ENCODE measurements at places on chromosomes 4 and X. TPM values are rescaled to one million over a fixed set of nuclear protein-coding genes. Genes with fewer than 3 reads are reported as not detected.

The CDX4 gene
- total RNA-seq = not detected

The VCX3B gene
- total RNA-seq = not detected

DNA sequence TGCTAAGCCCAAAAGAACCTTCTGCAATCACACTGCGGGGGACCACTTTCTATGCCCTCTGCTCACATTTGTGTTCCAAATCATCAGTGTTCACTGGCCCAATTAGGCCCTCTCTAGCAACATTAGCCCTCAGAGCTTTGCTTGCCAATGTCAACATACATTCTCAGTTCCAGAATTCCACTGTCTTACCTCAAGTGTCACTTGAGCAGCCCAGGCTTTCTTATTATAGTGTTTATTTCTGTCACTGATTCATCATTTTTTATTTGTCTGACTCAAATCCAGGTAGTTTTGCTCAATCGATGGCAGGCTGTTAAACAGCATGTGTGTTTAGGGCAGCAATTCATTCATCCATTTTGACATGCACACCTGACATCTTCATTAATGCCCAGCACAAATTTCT lies 291.2 kb downstream of the TEX13A start:
- DNase-seq = no peak

The DKK2 gene
- 107 TPM for total RNA-seq

The ITIH6 gene
- total RNA-seq = 0.08 TPM

GRCh38 chrX:9221781-9222180 lies 187.9 kb upstream of the FAM9B start:
- DNase-seq = no peak

- DNase-seq = no peak
Measured at GRCh38 chr4:76584241-76585152, 149.5 kb downstream of the SHROOM3 start.

The TREX2 gene
- total RNA-seq = 1.6 TPM

The ARHGEF6 gene
- 12.2 TPM for total RNA-seq

GRCh38 chr4:7625071-7625470 lies 190.3 kb upstream of the PSAPL1 start:
- no peak for DNase-seq

DNA sequence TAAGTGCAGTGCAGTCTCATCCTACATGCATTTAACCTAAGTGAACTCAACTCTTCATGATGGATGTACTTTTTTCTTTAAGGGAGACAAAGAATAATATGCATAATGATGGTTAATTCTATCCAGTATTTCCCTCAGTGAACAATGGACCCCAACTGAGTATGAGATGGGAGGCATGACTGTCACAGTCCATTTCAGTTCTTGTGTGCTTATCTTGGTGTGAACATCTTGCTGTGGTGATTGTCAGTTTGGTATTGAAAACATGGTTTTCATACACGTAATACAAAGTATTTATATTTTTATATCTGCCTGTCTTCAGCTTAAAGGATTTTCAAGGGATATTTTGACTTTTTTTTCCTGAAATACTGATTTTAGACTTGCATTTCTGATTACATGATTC lies 72.0 kb upstream of the NDUFC1 start:
- DNase-seq = no peak

DNA sequence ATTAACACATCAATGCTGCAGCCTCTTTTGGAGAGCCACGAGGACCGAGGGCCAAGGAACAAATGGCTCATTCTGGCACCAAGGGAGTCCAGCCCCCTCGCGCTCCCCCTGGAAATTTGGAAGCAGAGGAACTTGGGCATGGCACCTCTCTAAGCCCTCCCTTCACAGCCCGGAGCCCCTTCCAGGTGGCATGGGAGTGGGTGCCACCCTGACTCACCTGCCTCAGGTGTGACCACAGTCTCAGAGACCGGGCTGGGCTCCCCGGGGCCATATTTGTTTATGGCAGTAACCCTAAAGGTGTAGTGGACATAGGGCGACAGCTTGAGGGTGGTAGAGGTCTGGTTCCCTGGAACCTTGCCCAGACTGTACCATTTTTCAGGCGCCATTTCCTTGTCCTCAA lies 18.8 kb downstream of the L1CAM start:
- no peak for DNase-seq

GRCh38 chrX:127708155-127708554 lies 344.0 kb downstream of the ACTRT1 start:
- no peak for DNase-seq

DNA sequence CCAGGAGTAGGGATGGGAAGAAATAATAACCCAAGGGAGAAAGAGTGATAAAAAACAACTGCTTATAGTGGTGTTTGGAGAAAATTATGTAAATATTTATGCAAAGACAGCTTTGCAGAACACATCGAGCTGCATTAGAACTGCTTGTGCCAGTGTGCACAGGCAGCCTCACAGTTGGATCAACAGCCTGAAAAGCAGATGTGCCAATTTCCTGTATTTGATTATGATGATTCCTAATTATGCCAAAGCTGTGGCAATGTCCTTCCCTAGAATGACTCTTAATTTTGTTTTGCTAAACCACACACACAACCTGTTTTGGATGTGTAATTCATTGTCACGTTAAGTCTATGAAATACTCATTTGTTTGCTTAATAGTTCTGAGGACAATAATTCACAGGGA lies 30.6 kb upstream of the ANTXR2 start:
- DNase-seq = no peak

The CENPVL2 gene
- not detected for total RNA-seq

The NDNF gene
- 0.35 TPM for total RNA-seq

The IRS4 gene
- not detected for total RNA-seq

Data from chondrocyte (in vitro differentiated cells).